ENCODE measurements at places on chromosomes 11 and 22. TPM values are rescaled to one million over a fixed set of nuclear protein-coding genes. Genes with fewer than 3 reads are reported as not detected.

Gene TMA7B
- 0.43 TPM for total RNA-seq

- peak overlapping the region; percentile 93 for H3K27ac ChIP-seq
- H3K27me3 ChIP-seq: no peaks in the 10 kb centered on the region
- DNase-seq: peak; percentile 48
- peaks cover 20% of the 10 kb centered on the region for H3K4me1 ChIP-seq
- peak overlapping the region; percentile 80 for H3K4me3 ChIP-seq
- no peaks in the 10 kb centered on the region for H3K36me3 ChIP-seq
Measured at GRCh38 chr22:36386351-36386899, 1.3 kb downstream of the MYH9 start.

DNA sequence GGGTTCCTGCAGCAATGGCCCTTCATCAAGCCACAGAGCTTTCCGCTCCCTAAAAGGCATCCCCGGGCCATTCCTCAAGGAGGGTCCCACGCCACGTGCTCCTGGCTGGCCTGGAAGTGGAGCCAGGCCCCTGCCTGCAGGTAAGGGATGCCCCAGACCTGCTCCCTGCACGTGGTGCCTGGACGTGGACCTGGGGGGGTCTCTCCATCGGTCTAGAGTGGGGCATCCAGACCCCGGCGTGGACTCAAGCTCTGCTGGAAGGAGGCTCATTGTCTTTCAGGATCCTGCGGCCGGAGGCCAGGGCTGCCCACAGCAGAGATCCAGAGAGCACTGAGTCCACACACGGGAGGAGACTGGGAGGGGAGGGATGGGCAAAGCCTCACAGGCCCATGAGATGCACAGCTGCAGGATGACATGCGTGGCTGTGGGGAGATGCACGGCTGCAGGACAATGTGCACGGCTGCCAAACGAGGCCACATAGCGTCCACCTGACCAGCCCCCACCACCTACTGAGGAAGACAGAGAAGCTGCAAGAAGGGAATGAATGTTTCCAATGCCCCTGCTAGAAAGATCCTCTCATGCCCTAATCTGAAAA, 236.7 kb downstream of the BRD1 start:
- H3K27me3 ChIP-seq: no peaks in the 10 kb centered on the region
- no peak overlapping the region for H3K4me3 ChIP-seq
- no peaks in the 10 kb centered on the region for H3K36me3 ChIP-seq

DNA sequence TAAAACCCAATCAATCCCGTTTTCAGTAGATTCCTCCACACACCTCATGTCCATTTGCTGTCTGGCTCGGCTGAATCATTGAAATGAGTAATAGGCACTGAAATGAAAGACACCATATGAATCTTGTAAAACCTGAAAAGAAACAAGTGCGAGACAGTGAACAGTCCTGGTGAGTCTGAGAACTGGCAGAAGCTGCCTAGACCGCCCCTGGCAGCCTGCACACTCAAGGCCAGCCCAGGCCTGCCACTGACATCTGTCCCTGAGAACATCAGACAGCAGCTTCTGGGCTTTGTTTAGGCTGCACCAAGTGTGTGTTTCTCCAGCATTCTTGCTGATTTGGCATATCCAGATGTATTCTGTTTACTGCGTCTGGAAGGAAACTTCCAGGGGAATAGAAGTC, 44.8 kb downstream of the ENDOD1 start:
- peaks cover 9% of the 10 kb centered on the region for H3K4me1 ChIP-seq
- peak; percentile 79 for DNase-seq
- no peaks in the 10 kb centered on the region for H3K27me3 ChIP-seq
- no peaks in the 10 kb centered on the region for H3K36me3 ChIP-seq
- no peak overlapping the region for H3K4me3 ChIP-seq
- H3K27ac ChIP-seq: peak overlapping the region; percentile 48

GRCh38 chr11:79371152-79371551, 69.7 kb downstream of the TENM4 start:
- H3K4me3 ChIP-seq: no peak overlapping the region
- no peaks in the 10 kb centered on the region for H3K4me1 ChIP-seq
- DNase-seq: no peak
- no peaks in the 10 kb centered on the region for H3K27me3 ChIP-seq
- no peaks in the 10 kb centered on the region for H3K36me3 ChIP-seq

Gene MFNG
- total RNA-seq: 8.1 TPM

GRCh38 chr11:61124574-61125309, 22.5 kb downstream of the CD5 start:
- H3K4me1 ChIP-seq: peaks cover 33% of the 10 kb centered on the region
- H3K27me3 ChIP-seq: no peaks in the 10 kb centered on the region
- no peak overlapping the region for H3K4me3 ChIP-seq
- DNase-seq: no peak

DNA sequence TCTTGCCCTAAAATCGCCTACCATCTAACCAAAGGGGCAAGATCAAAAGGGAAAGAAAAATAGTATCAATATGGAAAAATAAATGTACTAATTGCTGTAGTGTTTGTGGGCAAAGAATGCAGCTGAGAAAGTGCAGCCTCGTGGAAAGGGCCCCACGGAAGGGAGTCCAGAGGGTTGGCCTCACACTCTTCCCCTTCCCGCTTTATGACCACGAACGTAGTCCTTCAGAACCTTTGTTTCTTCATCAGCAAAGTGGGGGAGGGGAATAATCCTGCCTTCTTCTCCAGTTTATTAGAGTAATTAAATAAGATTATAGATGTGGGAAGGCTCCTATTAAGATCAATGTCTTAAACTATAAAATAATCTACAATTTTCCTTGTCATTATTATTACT, 41.0 kb downstream of the FLI1 start:
- H3K27ac ChIP-seq: no peak overlapping the region
- DNase-seq: no peak
- H3K4me1 ChIP-seq: peaks cover 17% of the 10 kb centered on the region
- no peak overlapping the region for H3K4me3 ChIP-seq

Gene FADS1
- 24.5 TPM for total RNA-seq

DNA sequence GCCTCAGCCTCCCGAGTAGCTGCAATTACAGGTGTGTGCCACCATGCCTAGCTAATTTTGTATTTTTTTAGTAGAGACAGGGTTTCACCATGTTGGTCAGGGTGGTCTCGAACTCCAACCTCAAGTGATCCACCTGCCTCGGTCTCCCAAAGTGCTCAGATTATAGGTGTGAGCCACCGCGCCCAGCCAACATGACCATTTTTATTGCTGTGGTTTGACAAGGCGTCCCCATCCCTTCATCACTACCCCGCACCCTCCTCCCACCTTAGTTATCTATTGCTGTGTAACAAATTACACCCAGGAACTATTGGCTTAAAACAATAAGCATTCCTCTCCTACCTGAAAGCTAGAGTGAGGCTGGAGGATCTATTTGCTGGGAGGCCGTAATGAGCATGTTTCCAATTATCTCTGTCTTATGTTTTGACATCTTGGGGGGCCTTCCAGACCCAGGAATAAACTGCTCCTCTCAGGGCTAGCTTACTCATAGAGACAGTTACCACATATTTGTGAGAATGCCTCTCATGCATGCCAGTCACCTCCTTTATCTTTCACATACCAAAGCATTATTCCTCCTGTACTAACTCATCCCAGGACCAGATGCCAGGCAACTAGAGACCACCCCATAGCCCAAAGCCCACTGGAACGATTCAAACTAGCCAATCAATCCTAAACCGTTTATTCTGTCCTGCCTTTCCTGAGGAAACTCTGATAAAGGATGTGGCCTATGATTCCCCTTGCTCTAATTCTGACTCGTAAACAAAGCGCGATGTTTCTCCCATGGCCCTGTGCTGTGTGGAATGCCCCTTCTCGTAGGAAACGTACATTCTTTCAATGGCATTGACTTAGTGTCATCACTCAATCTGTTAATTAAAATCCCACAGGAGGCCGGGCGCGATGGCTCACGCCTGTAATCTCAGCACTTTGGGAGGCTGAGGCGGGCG, 19.4 kb downstream of the SNU13 start:
- no peak overlapping the region for H3K4me3 ChIP-seq
- no peak overlapping the region for H3K27ac ChIP-seq
- no peaks in the 10 kb centered on the region for H3K36me3 ChIP-seq
- DNase-seq: no peak

GRCh38 chr22:26898946-26899605, 241.7 kb downstream of the MIAT start:
- DNase-seq: no peak
- peaks cover 6% of the 10 kb centered on the region for H3K4me1 ChIP-seq
- no peaks in the 10 kb centered on the region for H3K36me3 ChIP-seq
- H3K4me3 ChIP-seq: no peak overlapping the region

DNA sequence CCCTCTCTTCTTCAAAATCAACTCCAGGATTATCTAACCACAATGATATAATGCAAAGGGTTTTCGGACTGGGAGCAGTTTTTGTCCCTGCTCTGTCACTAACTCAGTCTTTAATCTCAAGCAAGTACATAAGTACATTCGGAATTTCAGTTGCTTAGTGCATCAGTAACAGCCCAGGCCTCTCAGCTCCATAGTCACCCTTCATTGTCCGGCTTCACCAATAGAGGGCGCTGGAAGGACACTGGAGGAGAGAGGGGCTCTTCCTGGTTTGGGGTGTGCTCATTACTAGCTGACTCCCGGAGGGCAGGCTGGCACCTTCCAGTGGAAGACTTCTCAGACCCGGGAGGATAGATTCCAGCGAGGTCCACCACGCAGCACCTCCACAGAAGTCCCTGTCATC, 90.4 kb upstream of the PDGFD start:
- DNase-seq: peak; percentile 68
- H3K27ac ChIP-seq: no peak overlapping the region
- no peaks in the 10 kb centered on the region for H3K36me3 ChIP-seq
- H3K4me3 ChIP-seq: no peak overlapping the region

- DNase-seq: peak; percentile 86
- no peaks in the 10 kb centered on the region for H3K4me1 ChIP-seq
- H3K36me3 ChIP-seq: no peaks in the 10 kb centered on the region
- H3K27me3 ChIP-seq: no peaks in the 10 kb centered on the region
- no peak overlapping the region for H3K27ac ChIP-seq
Measured at GRCh38 chr11:73393479-73394415, 17.5 kb downstream of the RELT start.

- DNase-seq: peak; percentile 56
- peaks cover 10% of the 10 kb centered on the region for H3K4me1 ChIP-seq
- no peaks in the 10 kb centered on the region for H3K36me3 ChIP-seq
- no peak overlapping the region for H3K27ac ChIP-seq
- no peak overlapping the region for H3K4me3 ChIP-seq
- H3K27me3 ChIP-seq: no peaks in the 10 kb centered on the region
Measured at GRCh38 chr11:70569618-70569890, 171.2 kb downstream of the CTTN start.

- H3K27me3 ChIP-seq: no peaks in the 10 kb centered on the region
- H3K4me3 ChIP-seq: no peak overlapping the region
Measured at GRCh38 chr11:134047586-134047999, 21.3 kb upstream of the JAM3 start.

DNA sequence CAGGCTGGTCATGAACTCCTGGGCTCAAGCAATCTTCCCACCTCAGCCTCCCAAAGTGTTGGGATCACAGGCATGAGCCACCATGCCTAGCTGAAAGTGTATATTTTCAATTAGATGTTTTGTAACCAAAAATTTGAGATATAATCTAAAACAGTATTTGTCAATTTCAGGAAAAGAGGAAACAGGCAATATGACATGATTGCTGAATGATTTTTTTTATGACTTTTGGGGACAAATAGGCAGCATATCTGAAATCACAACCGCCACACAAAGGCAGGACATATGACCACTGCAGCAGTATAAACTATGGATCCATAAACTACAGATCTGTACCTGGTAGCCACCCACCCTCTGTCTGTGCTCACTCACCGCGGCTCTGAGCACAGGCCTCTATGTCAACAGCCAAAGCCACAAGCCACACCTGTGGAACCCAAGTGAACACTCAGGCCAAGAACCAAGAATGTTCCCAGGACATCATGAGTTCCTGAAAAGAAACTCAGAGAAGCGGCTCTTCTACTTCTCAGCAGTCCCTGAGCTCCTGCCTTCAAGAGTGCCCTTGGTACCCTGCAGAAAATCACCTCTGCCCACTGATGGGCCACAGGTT, 22.5 kb downstream of the PISD start:
- H3K4me3 ChIP-seq: no peak overlapping the region
- H3K27me3 ChIP-seq: no peaks in the 10 kb centered on the region
- H3K4me1 ChIP-seq: no peaks in the 10 kb centered on the region
- no peak overlapping the region for H3K27ac ChIP-seq
- H3K36me3 ChIP-seq: no peaks in the 10 kb centered on the region

GRCh38 chr22:42688241-42689211, 32.1 kb downstream of the A4GALT start:
- peak; percentile 89 for DNase-seq
- H3K27ac ChIP-seq: peak overlapping the region; percentile 85
- H3K27me3 ChIP-seq: no peaks in the 10 kb centered on the region
- no peaks in the 10 kb centered on the region for H3K36me3 ChIP-seq
- H3K4me3 ChIP-seq: no peak overlapping the region
- peaks cover 55% of the 10 kb centered on the region for H3K4me1 ChIP-seq

DNA sequence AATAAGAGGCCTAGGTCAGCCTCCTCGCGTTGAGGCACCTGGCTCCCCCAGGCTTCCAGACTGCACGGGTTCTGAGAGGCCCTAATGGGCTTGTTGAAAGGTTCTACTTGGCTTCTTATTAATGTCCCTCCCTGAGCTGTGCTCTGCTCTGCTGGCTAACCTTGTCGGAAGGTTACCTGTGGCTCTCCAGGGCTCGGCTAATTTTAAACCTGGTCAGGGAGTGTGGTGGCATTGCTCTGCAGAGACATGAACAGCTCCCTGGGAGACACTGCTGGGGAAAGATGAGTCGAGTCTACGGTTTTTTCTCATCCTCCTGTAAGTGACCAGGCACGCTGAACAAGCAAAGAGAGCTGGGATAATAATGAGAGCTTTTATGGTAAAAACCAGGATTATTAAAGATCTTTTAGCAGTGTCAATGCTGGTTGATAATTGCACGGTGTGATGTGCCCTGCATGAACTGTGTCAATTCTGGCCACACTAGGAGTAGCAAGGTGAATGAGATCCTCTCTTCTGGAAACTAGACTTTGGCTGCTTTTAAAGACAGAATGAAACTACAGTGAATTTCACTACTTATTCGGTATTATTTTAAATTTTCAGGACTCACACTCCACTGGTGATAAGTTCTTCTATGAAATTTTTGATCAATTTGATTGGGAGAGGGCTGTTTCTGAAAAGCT, 70.7 kb downstream of the TEAD1 start:
- H3K4me3 ChIP-seq: no peak overlapping the region
- H3K27ac ChIP-seq: no peak overlapping the region
- no peaks in the 10 kb centered on the region for H3K36me3 ChIP-seq
- H3K27me3 ChIP-seq: no peaks in the 10 kb centered on the region
- no peak for DNase-seq

GRCh38 chr11:63768237-63769041, at the start of gene ZFTA:
ZFTA (minus strand) TSS chr11:63768775; CDS start chr11:63768622, 153 bp downstream.
- peak within 1 kb of the TSS; percentile 83 for H3K27ac ChIP-seq
- H3K4me3 ChIP-seq: peak within 1 kb of the TSS; percentile 82
- peaks cover 32% of the 10 kb centered on the region for H3K4me1 ChIP-seq
- no peaks in the 10 kb centered on the region for H3K36me3 ChIP-seq
- no peaks in the 10 kb centered on the region for H3K27me3 ChIP-seq

DNA sequence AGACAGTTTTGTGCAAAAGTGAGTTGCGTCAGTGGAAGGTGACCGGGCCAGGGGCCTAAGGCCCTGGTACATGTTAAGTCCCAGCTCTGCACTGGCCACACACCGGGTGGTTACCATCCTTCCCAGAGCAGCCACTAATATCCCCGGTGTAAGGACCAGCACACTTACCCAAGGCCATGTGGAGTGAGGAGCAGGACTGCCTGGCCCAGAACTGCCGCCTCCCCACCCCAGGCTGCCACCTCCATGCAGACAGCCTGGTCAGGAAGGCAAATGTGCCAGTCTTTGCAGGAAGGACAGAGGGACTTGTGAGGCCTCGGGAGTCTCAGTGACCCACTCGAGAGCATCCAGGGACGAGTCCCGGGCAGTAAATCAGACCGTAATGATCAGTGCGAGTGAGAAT, 102.9 kb downstream of the MORC2 start:
- H3K36me3 ChIP-seq: no peaks in the 10 kb centered on the region
- no peak for DNase-seq
- H3K4me1 ChIP-seq: no peaks in the 10 kb centered on the region
- H3K4me3 ChIP-seq: no peak overlapping the region
- no peaks in the 10 kb centered on the region for H3K27me3 ChIP-seq
